ENCODE measurements at places on chromosomes 5 and 9.

GRCh38 chr5:135458356-135458755 lies 6.2 kb upstream of the TIFAB start:
- DNase-seq = no peak

DNA sequence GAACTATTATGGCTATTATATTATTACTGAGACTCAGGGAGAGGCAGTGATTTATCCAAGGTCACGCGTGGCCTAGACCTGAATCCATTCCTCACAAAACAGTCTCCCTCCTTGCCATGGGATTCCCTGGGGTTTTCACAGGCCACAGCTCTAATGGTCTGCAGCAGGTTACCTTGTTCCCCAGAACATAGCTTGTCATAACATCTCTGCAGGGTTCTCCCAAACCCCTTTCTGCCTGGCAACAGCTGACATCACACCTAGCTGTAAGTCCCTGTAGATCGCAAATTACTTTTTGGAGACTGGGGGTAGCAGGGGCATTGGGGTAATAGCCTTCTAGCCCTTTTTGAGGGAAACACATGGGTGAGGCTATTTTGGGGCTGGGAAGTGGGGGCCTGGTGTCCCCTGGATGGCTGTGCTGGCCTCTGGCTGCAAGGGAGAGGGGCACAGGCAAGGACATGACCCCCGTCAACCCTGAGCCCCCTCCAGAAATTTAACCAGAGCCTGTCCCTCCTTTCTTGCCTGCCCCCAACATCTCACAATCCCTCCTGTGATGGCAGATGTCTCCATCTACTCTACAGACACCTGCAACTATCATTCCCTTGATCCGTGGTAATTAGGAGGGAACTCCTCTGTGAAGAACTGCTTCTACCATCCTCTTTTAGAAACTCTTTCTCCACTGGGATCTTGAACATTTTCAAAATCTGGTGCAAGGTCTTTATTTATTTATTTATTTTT lies 1.3 kb downstream of the CD74 start:
- peak; percentile 79 for DNase-seq

GRCh38 chr5:123819386-123819785 lies 307.4 kb downstream of the CSNK1G3 start:
- DNase-seq = no peak

- DNase-seq = peak; percentile 57
These were observed 56.1 kb downstream of the MEF2C start for GRCh38 chr5:88826646-88827585.

GRCh38 chr5:171226096-171226754 lies 82.8 kb upstream of the TLX3 start:
- no peak for DNase-seq
